ENCODE measurements at places on chromosomes 1 and 21.

GRCh38 chr1:21149855-21150432 is 26.8 kb downstream of the EIF4G3 start:
- peak; percentile 95 for DNase-seq

DNA sequence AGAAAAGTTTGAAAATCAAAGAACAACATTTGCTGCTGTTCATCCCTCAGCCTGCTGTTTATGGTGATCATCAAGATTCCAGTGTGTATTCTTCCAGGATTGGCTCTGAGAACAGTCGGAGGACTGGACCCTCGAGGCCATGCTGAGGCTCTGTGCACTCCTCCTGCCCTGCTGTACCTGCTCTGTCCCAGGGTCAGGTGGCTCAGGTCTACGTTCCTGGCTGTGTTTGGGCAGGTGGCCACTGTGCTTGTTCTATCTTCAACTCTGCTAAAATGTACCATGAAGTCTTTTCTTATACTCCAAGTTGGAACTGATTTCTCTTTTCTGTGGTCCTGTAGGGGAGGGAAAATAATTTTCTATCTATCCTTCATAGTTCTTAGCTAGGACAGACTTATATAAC is 175.9 kb downstream of the RWDD3 start:
- no peak for DNase-seq

DNA sequence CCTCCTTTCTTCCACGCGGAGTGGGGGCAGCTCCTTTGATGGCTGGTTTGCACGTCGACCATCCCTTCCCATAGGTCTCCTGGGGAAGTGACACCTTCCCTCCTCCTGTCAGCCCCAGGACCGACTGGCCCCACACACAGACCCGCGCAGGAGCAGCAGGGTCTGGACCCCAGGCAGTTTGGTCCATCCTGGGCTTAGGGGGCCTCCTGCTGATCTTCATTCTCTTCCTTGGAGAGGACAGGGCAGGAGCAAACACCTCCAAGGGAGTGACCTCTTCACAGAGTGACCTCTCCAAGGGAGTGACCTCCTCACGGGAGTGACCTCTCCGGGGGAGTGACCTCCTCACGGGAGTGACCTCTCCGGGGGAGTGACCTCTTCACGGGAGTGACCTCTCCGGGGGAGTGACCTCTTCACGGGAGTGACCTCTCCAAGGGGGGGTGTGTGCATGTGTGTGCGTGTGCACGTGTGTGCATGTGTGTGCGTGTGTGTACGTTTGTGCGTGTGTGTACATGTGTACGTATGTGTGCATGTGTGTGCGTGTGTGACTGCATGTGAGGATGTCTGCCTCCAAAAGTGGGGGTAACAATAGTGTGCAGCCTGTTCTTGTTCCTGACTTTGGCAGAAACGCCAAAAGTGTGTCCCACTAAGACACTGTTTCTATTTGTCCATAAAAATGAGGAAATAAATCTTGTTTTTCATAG is 29.8 kb downstream of the COL6A1 start:
- no peak for DNase-seq

- DNase-seq = no peak
Observed at GRCh38 chr1:170935231-170935630, at the start of gene MROH9. MROH9 (plus strand) TSS chr1:170935534; CDS start chr1:170945557, 10,023 bp downstream.

GRCh38 chr1:236292425-236292824 is 10.7 kb upstream of the ERO1B start:
- DNase-seq = no peak

DNA sequence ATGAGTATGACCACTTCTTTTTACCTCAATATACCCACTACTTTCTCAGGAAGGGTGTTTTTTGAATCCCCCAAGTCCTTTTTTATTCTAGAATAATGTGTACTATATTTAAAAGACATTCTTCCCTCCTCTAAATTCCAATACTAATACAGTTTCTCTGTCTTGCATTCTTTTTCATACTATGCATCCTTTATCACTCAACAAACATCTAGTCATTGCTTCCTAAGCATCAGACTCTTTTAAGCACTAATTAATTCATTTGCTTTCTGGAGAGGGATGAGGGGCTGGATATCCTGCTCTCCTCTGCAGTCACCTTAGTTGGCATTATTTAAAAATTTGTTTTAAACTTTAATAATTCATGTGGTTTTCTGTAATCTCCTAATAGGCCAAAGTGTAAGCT is 838.8 kb downstream of the KCNT2 start:
- DNase-seq = no peak

DNA sequence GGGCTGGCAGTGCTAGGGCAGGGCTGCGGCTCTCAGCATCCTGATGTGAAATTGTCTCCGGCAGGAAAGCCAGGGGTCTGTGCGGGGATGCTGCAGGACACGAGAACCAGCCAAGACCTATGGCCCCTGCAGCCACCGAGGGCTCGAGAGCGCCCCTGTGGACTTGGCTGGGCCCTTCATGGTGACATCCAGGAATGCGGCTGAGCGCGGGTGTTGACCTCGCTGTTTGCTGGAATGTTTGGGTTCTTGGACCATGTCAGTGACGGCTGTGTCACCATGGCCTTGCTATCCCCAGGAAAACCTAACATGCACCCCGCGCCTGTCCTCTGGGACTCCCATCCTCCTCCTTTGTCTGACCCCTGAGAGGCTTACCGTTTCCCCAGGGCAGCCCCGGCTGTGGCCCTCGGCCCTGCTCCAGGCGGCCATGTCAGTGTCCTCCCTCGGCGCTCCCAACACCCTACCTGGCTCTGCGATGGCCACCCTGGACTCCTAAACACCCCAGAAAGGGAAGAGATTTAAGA is 14.3 kb upstream of the C1orf174 start:
- DNase-seq = no peak

- no peak for DNase-seq
Observed at GRCh38 chr1:71116729-71117128, 35.9 kb upstream of the ZRANB2 start.

- DNase-seq = no peak
Observed at GRCh38 chr1:240575981-240576662, 35.8 kb downstream of the GREM2 start.

DNA sequence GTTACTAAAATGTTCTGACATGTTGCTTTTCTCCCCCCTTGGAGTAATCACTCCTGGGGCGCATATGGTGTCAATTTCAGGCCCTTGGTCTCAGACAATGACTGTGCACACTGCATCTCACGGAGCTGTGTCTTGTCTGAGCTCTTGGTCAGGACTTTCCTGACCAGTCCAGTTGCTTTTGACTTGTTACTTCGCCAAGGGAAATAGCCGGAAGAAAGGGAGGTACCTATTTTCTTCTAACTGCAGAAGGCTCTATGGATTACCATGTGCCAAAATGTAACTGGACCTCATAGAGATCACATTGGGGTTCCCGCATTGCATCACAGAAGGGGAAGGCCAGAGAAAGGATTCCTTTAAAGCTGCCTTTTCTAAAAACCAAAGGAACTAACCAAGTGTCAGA is 68.6 kb downstream of the SPAG17 start:
- no peak for DNase-seq

GRCh38 chr1:151820940-151821339 is 10.7 kb downstream of the RORC start:
- DNase-seq = no peak
